ENCODE measurements at places on chromosomes 11 and 22. TPM values are rescaled to one million over a fixed set of nuclear protein-coding genes. Genes with fewer than 3 reads are reported as not detected.

Gene TUB
- total RNA-seq = 0.55 TPM

Gene BTBD18
- total RNA-seq = not detected

- no peaks in the 10 kb centered on the region for H3K4me1 ChIP-seq
- no peak overlapping the region for H3K27ac ChIP-seq
- no peaks in the 10 kb centered on the region for H3K36me3 ChIP-seq
- no peaks in the 10 kb centered on the region for H3K27me3 ChIP-seq
Measured at GRCh38 chr22:44405661-44406060, 92.4 kb downstream of the RTL6 start.

DNA sequence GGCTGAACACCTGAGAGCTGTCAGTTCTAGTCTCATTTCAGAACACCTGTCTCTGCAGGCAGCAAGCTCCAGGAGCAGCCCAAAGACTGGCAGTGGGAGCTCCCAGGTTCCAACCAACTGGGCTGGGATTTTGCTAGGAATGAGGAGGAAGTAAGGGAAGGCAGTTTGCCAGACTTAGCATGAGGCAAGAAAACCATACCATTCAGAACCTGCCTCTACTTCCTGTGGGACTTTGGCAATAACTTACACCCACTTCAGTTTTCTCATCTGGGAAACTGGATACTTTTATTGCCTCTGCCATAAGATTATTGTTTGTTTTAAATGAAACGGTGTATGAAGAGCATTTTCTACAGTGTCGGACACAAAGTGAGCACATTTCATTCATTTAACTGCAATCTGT, 363.7 kb upstream of the ISX start:
- H3K27ac ChIP-seq = no peak overlapping the region
- H3K36me3 ChIP-seq = no peaks in the 10 kb centered on the region
- no peaks in the 10 kb centered on the region for H3K4me1 ChIP-seq
- no peaks in the 10 kb centered on the region for H3K27me3 ChIP-seq
- no peak overlapping the region for H3K4me3 ChIP-seq

GRCh38 chr11:78417888-78418583, 416 bp upstream of the GAB2 start:
- peak; percentile 84 for DNase-seq
- H3K4me3 ChIP-seq = peak overlapping the region; percentile 77
- peaks cover 16% of the 10 kb centered on the region for H3K36me3 ChIP-seq
- peak overlapping the region; percentile 76 for H3K27ac ChIP-seq
- no peaks in the 10 kb centered on the region for H3K27me3 ChIP-seq

Data from activated T-helper 2 cell treated with anti-CD3 and anti-CD28 coated beads, Interferon-gamma antibody, Interleukin-2, Interleukin-4, amounts not matched to agents 10 μg/mL and 5 μg/mL and 100 μg/mL, durations not matched to agents 14 hours and 24 hours and 36 hours (primary cell).